ENCODE measurements at places on chromosomes 3 and 15. TPM values are rescaled to one million over a fixed set of nuclear protein-coding genes. Genes with fewer than 3 reads are reported as not detected.

CYP8B1 gene
- total RNA-seq, result not detected

VEPH1 gene
- not detected for total RNA-seq

DNA sequence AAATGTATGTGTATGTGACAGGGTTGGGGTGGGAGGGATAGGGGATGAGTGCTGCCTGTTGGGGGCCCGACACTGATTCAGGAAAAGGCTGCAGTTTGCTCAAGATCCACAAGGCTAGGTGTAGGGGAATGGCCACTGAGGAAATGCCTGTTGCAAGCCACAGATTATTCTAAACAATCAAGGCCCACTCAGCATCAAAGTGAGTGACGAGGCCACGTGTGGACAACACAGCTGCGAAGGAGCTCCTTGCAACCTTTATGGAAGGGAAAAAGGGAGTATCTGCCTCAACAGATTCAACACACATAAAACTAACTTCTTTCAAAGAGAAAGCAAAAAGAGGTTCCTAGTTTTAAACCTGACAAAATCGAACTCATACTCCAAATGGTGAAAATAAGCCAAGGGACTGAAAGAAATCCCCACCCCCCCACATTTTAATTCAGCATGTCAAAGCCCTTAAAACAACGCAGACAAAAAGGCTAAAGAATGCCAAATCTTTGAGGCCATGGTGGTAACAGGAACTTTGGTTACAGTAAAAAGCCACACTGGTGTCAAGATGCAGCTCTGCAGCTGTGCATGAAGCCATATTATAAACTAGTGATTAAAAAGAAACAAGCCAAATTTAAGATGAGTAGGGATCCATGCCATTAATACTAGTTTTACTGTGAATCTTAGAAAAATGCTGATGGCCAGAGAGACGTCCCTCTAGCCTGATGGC lies 3.6 kb downstream of the POLG start:
- H3K36me3 ChIP-seq, result peaks cover 74% of the 10 kb centered on the region
- H3K27ac ChIP-seq, result no peak overlapping the region
- peak overlapping the region; percentile 41 for H3K4me3 ChIP-seq
- peaks cover 2% of the 10 kb centered on the region for H3K27me3 ChIP-seq
- DNase-seq, result no peak
- peaks cover 48% of the 10 kb centered on the region for H3K4me1 ChIP-seq

- H3K4me1 ChIP-seq, result no peaks in the 10 kb centered on the region
- H3K27me3 ChIP-seq, result no peaks in the 10 kb centered on the region
- H3K36me3 ChIP-seq, result no peaks in the 10 kb centered on the region
- H3K4me3 ChIP-seq, result no peak overlapping the region
- DNase-seq, result no peak
Measured at GRCh38 chr3:123650101-123650500, 65.2 kb upstream of the HACD2 start.

DNA sequence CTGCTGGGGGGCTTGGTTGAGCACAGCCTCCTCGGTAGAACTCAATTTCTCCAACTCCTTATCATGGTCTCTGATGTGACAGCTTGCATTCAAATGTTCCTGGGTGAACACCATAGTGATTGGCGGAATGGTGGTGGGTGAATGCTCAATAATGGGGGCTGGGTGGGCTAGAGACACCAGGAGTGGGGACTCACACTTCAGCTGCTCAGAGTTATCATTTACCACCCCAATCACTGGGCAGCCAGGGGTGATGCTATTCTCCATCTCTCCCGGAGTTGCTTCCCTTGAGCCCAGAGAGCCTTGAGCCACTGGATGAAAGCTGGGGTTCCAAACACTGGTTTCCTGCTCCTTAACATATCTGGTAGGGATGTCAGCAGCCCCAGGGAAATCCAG lies 88.7 kb downstream of the DHX30 start:
- no peak overlapping the region for H3K27ac ChIP-seq
- H3K27me3 ChIP-seq, result no peaks in the 10 kb centered on the region
- DNase-seq, result no peak
- no peak overlapping the region for H3K4me3 ChIP-seq
- peaks cover 60% of the 10 kb centered on the region for H3K36me3 ChIP-seq

DNA sequence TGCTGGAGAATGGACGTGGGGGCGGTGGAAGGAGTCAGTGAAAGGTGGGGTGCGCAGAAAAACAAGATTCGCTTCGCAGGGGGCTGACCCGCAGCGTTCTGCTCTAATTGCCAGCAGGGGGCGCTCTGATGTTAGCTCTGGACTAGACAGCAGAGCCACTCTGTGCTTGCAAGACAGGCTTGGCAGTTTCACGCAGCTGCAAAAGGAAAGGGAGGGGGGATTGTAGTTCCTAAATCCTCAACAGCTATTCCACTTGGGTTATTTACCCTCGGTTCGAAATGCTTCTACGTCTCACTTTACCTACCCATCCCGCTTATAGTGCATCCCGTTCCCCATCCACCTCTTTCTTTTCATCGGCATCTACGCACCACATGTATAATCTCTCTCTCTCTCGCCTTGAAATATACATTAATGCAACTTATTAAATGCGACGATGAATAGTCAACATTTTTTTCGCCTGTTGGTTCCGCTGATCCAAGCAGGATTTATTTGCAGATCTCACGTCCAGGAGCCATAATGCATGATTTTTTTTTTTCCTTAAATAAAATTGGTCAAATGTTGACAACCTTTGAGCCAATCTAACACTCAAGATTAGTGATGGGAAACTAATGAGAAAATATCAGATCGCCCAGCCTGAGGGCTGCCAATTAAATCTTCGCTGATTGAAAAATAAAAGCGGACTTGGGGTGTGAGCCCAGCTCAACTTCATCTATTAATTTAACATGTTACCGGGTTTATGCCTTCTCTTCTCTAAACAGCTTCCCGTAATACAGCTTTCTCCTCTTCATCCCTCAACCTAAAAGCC lies 216.4 kb downstream of the MEIS2 start:
- peaks cover 85% of the 10 kb centered on the region for H3K27me3 ChIP-seq
- DNase-seq, result peak; percentile 23
- H3K4me1 ChIP-seq, result peaks cover 4% of the 10 kb centered on the region
- H3K27ac ChIP-seq, result no peak overlapping the region
- H3K36me3 ChIP-seq, result no peaks in the 10 kb centered on the region

DNA sequence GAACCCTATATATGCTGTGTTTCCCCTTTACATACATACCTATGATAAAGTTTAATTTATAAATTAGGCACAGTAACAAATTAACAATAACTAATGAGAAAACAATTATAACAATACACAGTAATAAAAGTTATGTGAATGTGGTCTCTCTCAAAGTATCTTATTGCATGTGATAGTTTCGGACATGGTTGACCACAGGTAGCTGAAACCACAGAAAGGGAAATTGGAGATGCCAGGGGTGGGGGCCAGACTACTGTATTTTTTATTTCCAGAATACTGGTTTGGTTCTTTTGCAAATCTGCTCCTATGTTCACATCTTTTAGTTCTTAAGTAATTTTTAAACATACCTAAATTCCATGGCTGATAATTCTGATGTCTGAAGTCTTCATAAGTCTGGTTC lies 40.7 kb downstream of the PTH1R start:
- no peaks in the 10 kb centered on the region for H3K27me3 ChIP-seq
- peaks cover 74% of the 10 kb centered on the region for H3K36me3 ChIP-seq
- no peak for DNase-seq
- H3K4me3 ChIP-seq, result no peak overlapping the region
- peaks cover 6% of the 10 kb centered on the region for H3K4me1 ChIP-seq

DNA sequence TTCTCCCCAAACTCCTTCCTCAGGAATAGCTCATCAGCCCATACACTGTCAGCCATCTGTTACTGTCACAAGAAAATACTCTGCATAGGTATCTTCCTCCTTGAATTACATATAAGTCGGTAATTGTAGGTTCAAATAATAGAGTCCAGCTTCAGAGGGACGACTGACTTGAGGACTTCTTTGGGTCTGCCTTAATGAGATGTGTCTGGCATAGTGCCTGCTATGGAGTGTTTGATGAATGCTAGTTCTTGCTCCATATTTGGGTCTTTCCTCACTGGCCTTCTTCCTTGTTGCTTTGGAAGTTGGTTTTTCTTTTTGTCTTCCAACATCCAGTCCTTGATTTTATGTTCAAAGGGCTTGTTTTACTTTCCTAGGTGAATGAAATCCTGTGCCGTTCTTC lies 66.4 kb upstream of the ACKR4 start:
- H3K4me1 ChIP-seq, result no peaks in the 10 kb centered on the region
- H3K4me3 ChIP-seq, result no peak overlapping the region
- no peaks in the 10 kb centered on the region for H3K27me3 ChIP-seq
- DNase-seq, result no peak
- H3K36me3 ChIP-seq, result peaks cover 75% of the 10 kb centered on the region
